Breast epithelium (tissue), 4 donors: ENCODE measurements at places on chromosomes 7 and 10. TPM values are rescaled to one million over a fixed set of nuclear protein-coding genes. Genes with fewer than 3 reads are reported as not detected.

RET gene
- 1.8 TPM for total RNA-seq

CYP2C19 gene
- 0.32 TPM for total RNA-seq

HOXA11 gene
- not detected for total RNA-seq

OR6B1 gene
- total RNA-seq = not detected

PRPS1L1 gene
- total RNA-seq = not detected

PKD2L1 gene
- 0.32 TPM for total RNA-seq

OGDHL gene
- total RNA-seq = not detected
